Activated CD8-positive, alpha-beta memory T cell treated with anti-CD3 and anti-CD28 coated beads, Interleukin-2, amount 10 ng/mL, durations not matched to agents 7 days and 5 days (primary cell): ENCODE measurements at places on chromosomes 12 and 14. TPM values are rescaled to one million over a fixed set of nuclear protein-coding genes. Genes with fewer than 3 reads are reported as not detected.
A peak's percentile ranks its signal among the peaks of the same experiment; 100 is the strongest.

GRCh38 chr12:80792861-80793260, 76.1 kb downstream of the MYF5 start:
- DNase-seq = no peak
- H3K36me3 ChIP-seq = no peaks in the 10 kb centered on the region
- no peaks in the 10 kb centered on the region for H3K4me1 ChIP-seq
- H3K4me3 ChIP-seq = no peak overlapping the region
- no peaks in the 10 kb centered on the region for H3K27me3 ChIP-seq

DNA sequence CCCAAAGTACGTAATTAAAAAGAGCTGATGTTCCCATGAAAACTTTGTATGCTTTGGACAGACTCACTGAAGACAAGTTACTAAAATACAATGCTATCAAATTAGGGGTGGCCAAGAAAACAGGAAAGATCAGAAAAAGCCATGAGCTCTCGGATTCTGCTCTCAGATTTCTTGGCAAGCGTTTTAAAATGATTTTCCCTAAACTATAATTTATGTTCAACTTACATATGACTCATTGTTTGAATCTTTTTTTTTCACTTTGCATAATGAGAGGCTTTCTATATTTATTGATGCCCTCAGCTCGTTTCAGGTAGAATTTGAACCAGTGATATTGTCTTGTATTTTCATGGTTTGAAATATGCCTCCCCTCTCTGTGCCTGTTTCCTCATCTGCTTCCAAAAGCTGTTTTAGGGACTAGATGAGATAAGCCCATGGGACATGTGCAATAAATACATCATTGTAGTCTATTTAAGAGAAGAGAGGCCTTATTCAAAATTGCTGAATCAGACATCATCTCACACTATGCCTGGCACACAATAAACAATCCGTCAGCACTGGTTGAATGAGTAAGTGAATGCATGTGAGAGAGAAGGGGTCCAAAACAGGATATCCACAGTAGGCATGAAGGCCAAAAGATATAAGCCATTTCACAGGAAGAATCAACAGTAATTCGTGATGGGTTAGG, 4.7 kb upstream of the IPO8 start:
- H3K4me1 ChIP-seq = peaks cover 8% of the 10 kb centered on the region
- no peak for DNase-seq
- no peak overlapping the region for H3K27ac ChIP-seq
- peaks cover 2% of the 10 kb centered on the region for H3K36me3 ChIP-seq
- peaks cover 6% of the 10 kb centered on the region for H3K27me3 ChIP-seq

DNA sequence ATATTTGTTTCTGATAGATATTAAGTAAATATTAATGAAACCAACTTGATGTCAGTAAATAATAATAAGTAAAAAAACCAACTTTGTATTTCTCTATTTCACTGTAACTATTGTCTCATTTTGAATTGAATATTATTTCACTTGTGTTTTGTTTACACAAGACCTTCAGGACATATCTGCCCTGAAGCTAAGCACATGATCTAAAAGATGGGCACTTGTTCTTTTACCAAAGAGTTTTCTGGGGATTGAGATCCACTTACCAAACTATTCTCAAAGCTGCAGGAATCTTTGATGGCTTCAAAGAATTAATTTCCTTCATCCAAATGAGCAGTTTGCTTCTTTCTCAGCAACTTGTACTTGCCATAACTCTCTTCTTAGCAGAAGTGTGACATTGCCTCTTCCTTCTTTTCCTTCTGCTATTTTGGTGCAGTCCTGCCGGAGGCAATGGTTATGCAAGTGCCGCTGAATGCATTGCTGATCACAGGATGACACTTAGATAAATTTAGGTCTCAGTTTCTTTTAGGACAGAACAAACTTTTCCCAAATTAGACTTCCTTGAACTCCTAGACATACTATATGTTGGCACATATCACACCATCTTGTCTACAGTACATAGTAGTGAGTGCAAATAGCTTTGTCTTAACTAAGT, 9.2 kb downstream of the FAR2 start:
- H3K36me3 ChIP-seq = peaks cover 3% of the 10 kb centered on the region
- DNase-seq = no peak
- H3K27ac ChIP-seq = no peak overlapping the region
- H3K4me1 ChIP-seq = peaks cover 12% of the 10 kb centered on the region

- no peaks in the 10 kb centered on the region for H3K27me3 ChIP-seq
- no peak for DNase-seq
- no peak overlapping the region for H3K4me3 ChIP-seq
- H3K27ac ChIP-seq = no peak overlapping the region
- peaks cover 15% of the 10 kb centered on the region for H3K36me3 ChIP-seq
Measured at GRCh38 chr14:55294603-55295002, 23.4 kb downstream of the FBXO34 start.

GRCh38 chr12:27201169-27201568, 42.9 kb upstream of the STK38L start:
- H3K4me3 ChIP-seq = no peak overlapping the region
- peaks cover 11% of the 10 kb centered on the region for H3K4me1 ChIP-seq
- no peaks in the 10 kb centered on the region for H3K27me3 ChIP-seq
- H3K27ac ChIP-seq = no peak overlapping the region
- no peaks in the 10 kb centered on the region for H3K36me3 ChIP-seq
- DNase-seq = no peak

DNA sequence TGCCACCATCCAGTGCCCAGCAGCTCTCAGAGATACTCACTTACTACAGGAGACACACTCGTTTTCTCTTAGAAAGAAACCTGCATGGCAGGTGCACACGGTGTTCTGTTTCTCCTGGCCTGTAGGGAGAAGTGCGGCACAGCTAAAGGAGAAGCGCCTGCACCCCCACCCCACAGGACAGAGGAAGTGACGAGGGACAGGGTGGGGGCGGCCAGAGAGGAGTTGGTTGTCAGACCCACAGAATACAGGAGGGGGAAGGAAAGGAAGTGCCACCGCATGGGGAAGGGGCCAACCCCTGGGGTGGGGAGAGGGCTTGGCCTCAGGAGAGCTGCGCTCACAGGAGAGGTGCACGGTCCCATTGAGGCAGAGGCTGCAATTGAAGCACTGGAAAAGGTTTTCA, 8.8 kb downstream of the TNFRSF1A start:
- H3K4me1 ChIP-seq = peaks cover 58% of the 10 kb centered on the region
- no peaks in the 10 kb centered on the region for H3K27me3 ChIP-seq
- H3K36me3 ChIP-seq = peaks cover 43% of the 10 kb centered on the region
- H3K27ac ChIP-seq = no peak overlapping the region
- peak; percentile 70 for DNase-seq

DNA sequence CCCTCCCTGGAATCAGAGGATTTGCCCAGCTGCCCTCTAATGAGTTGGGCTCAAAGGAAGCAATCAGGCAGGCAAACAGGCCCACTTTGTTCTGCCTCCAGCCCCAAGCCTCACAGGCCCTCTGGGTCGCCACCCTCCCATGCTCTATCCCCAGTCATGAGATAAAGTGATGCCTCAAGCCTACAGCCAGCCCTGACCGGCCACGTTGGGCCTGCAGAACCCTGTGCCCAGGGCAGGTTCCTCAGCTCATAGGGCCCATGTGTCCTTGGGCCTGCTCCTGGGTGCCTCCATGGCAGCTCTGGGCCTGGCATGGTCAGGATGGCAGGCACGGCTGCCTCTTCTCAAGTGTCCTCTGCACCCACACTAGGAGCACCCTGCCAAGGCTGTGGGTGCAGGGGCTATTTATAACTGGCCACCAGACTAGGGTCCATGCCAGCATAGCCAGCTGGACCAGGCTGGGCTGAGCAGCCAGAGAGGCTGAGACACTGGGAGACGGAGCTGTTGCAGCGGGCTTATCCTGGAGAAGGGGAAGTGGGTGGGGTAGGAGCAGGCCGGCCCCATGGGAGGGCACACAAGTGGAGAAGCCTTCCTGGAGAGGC, 20.2 kb downstream of the HDAC7 start:
- H3K4me3 ChIP-seq = no peak overlapping the region
- DNase-seq = no peak
- H3K36me3 ChIP-seq = peaks cover 21% of the 10 kb centered on the region
- H3K27me3 ChIP-seq = no peaks in the 10 kb centered on the region
- peaks cover 49% of the 10 kb centered on the region for H3K4me1 ChIP-seq

DNA sequence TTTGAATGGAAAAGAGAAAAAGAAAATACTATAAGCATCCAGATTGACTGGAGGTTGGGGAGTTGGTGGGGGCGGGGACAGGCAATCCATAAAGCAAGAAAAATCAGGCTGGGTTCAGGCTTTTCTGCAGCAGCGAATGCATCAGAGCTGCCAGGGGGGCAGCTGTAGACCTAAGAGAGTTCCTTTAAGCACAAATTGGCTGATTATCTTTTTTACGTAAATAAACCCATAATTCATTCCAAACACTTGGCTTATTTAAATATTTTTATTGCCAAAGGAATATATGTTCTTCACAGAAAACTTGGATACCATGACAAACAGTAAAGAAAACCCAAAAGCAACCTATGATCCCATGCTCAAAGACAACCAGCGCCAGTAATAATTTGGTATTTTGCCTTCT, 10.2 kb downstream of the BDKRB2 start:
- H3K4me1 ChIP-seq = no peaks in the 10 kb centered on the region
- H3K27me3 ChIP-seq = peaks cover 10% of the 10 kb centered on the region
- H3K4me3 ChIP-seq = no peak overlapping the region
- DNase-seq = no peak
- no peak overlapping the region for H3K27ac ChIP-seq
- no peaks in the 10 kb centered on the region for H3K36me3 ChIP-seq

GRCh38 chr14:89489761-89490437, 72.9 kb upstream of the FOXN3 start:
- no peak overlapping the region for H3K27ac ChIP-seq
- no peak for DNase-seq
- H3K4me3 ChIP-seq = no peak overlapping the region
- H3K27me3 ChIP-seq = no peaks in the 10 kb centered on the region

GRCh38 chr12:39003541-39004155, 98.3 kb upstream of the CPNE8 start:
- no peak overlapping the region for H3K27ac ChIP-seq
- no peaks in the 10 kb centered on the region for H3K27me3 ChIP-seq
- no peaks in the 10 kb centered on the region for H3K36me3 ChIP-seq
- no peak overlapping the region for H3K4me3 ChIP-seq
- no peaks in the 10 kb centered on the region for H3K4me1 ChIP-seq
- DNase-seq = no peak

GRCh38 chr12:120481022-120481767, 11.6 kb upstream of the SRSF9 start:
- DNase-seq = no peak
- no peak overlapping the region for H3K27ac ChIP-seq
- H3K4me1 ChIP-seq = peaks cover 14% of the 10 kb centered on the region
- peaks cover 2% of the 10 kb centered on the region for H3K36me3 ChIP-seq
- H3K27me3 ChIP-seq = no peaks in the 10 kb centered on the region

- H3K36me3 ChIP-seq = no peaks in the 10 kb centered on the region
- H3K27ac ChIP-seq = no peak overlapping the region
- no peak for DNase-seq
- no peak overlapping the region for H3K4me3 ChIP-seq
Measured at GRCh38 chr12:95976416-95976832, 19.7 kb downstream of the HAL start.

GRCh38 chr12:47938594-47938993, 24.8 kb upstream of the TMEM106C start:
- H3K27me3 ChIP-seq = peaks cover 22% of the 10 kb centered on the region

GRCh38 chr12:54384591-54385041, at the start of gene ZNF385A:
Gene ZNF385A, minus strand, starts transcription at chr12:54384733. Its CDS starts 219 bp downstream, at chr12:54384514.
- H3K4me1 ChIP-seq = peaks cover 5% of the 10 kb centered on the region
- no peak for DNase-seq
- H3K27me3 ChIP-seq = no peaks in the 10 kb centered on the region
- H3K4me3 ChIP-seq = no peak within 1 kb of the TSS

DNA sequence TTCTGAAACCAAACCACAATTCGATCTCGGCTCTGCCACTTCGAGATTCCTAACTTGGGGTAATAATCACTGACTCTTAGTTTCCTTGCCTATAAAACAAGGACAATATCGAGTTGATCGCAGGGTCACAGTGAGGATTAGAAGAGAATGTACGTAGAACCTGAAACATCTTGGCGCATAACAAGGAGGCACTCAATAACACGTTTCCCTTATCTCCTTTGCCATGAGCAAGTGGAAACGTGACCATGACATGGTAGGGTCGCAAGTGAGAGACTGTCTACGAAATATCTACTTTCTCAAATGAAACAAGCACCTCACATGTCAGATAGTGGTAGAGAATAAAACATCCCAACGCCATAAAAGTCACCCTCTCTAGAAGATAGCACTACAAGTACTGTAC, 2.3 kb downstream of the DICER1 start:
- peaks cover 19% of the 10 kb centered on the region for H3K36me3 ChIP-seq
- H3K27me3 ChIP-seq = no peaks in the 10 kb centered on the region
- no peak overlapping the region for H3K27ac ChIP-seq
- peak overlapping the region; percentile 56 for H3K4me3 ChIP-seq
- peaks cover 50% of the 10 kb centered on the region for H3K4me1 ChIP-seq

- H3K27me3 ChIP-seq = no peaks in the 10 kb centered on the region
- no peak overlapping the region for H3K4me3 ChIP-seq
- H3K36me3 ChIP-seq = peaks cover 17% of the 10 kb centered on the region
Measured at GRCh38 chr12:55899082-55899481, 28.6 kb downstream of the PYM1 start.

DNA sequence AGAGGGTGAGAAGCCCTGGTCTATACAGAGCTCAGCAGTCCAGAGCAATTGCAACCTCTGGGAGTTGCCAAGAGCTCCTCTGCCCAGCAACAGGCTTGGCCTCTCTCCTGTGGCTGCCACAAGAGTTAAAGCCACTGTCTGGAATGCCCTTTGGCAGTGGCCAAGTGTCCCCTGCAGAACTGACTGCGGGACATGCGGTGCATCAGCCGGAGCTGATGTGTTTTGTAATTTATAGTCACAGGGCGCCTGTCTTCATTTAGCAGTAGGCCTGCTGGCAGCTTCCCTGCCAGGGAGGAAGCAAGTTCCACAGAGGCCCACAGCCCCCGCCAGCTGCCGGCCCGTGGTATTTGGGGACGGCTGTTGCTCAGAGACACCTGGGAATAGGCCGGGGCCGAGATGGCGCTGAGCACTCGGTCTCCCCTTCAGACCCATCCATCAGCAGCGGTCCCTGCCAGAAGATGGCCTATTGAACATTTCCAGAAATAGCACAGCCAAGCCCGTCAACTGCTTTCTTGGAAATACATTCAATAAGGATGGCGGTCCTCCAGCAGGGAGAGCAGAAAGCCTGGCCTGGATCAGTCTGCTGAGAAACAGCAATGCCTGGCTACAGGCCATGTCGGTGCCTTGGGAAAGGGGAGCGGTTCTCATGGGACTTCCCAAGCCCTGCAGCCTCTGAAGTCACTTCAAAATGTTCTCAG, 217.4 kb downstream of the CRADD start:
- H3K4me3 ChIP-seq = no peak overlapping the region
- no peak for DNase-seq
- H3K36me3 ChIP-seq = peaks cover 2% of the 10 kb centered on the region
- peaks cover 11% of the 10 kb centered on the region for H3K4me1 ChIP-seq
- peaks cover 2% of the 10 kb centered on the region for H3K27me3 ChIP-seq

- peaks cover 7% of the 10 kb centered on the region for H3K4me1 ChIP-seq
- DNase-seq = peak; percentile 55
- no peak overlapping the region for H3K4me3 ChIP-seq
- H3K36me3 ChIP-seq = peaks cover 22% of the 10 kb centered on the region
Measured at GRCh38 chr12:95300286-95300685, 82.7 kb downstream of the VEZT start.

GRCh38 chr12:18823461-18823860, 85.5 kb downstream of the CAPZA3 start:
- no peaks in the 10 kb centered on the region for H3K4me1 ChIP-seq
- no peaks in the 10 kb centered on the region for H3K27me3 ChIP-seq
- no peak overlapping the region for H3K27ac ChIP-seq

Gene BICD1
- 22.6 TPM for total RNA-seq

Gene LRRC10
- total RNA-seq = not detected

Gene ATF7
- total RNA-seq = 33.8 TPM

Gene CALCOCO1
- total RNA-seq = 40.0 TPM

Gene PTGER2
- total RNA-seq = 117 TPM

Gene ALG10
- total RNA-seq = 21.9 TPM

Gene SMCO2
- total RNA-seq = 0.89 TPM

Gene DACT1
- total RNA-seq = 0.21 TPM

Gene ASCL1
- total RNA-seq = not detected

Gene PGAM5
- total RNA-seq = 59.6 TPM
